NCI-H2107 (cell line): ENCODE measurements at places on chromosomes 6 and 20.

DNA sequence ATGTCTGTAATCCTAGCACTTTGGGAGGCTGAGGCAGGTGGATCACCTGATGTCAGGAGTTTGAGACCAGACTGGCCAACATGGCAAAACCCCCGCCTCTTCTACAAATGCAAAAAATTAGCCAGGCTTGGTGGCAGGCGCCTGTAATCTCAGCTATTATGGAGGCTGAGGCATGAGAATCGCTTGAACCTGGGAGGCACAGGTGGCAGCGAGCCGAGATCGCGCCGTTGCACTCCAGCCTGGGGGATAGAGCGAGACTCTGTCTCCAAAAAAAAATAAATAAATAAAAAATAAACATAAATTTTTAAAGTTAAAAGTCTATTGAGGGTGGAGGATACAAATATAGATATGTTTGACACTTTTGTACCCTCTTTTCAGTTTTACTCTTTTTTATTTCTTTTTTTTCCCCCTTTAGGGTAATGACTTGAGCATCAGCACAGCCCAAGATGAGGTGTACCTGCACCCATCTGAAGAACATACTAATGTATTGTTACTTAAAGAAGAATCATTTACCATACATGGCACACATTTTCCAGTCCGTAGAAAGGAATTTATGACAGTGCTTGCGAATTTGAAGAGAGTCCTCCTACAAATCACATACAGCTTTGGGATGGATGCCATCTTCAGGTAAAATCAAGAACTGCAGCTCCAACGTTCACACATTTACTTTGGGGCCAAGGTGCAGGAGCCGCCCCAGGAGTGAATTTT, 368.9 kb downstream of the LAMA2 start:
- DNase-seq, result peak; percentile 6

- DNase-seq, result no peak
Measured at GRCh38 chr6:134873500-134874388, 76.2 kb downstream of the ALDH8A1 start.

DNA sequence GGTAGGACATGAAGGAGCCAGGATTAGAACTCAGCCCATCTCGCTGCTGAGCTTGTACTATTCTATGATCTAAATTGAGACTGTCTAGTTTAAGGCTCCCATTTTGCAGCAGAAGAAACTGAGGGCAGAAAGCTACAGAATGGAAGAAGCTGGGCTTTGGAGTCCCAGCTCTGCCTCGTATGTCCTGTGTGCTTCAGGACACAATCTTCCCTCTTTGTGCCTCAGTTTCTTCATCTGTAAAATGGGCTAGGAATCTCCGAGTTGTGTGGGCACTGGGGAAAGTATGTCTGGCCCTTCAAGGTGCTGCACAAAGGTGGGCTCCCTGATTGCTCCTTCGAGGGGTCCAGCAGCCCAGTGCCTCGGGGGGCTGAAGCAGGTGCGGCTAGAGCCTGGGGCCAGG, 20.7 kb downstream of the NOL4L start:
- DNase-seq, result no peak

DNA sequence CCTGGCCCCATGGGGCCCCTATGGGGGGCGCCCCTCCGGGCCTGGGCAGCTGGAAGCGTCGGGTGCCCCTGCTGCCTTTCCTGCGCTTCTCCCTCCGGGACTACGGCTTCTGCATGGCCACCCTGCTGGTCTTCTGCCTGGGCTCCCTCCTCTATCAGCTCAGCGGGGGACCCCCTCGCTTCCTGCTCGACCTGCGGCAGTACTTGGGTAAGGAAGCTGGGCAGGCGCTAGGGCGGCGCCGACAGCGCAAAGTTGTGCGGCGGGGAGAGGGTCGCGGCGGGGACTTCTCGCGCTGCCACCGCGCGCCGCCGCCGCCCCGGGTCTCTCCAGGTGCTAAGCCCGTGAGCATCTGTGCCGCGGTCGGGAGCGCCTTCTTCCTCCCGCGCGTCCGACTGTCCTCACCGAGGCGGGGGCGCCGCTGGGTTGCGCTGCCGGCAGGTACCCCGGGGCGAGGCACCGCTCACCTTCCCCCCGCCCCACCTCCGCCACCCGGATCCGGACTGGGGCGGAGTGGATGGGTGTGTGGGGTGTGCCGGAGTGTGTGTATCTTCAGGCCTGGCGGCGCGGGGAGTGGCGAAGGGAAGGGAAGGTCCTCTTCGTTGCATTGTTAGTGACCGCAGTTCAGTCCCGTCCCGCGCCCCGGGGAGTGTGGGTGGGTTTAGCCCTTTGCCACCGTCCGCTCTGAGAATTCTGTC, 788 bp downstream of the UST start:
- peak; percentile 22 for DNase-seq

DNA sequence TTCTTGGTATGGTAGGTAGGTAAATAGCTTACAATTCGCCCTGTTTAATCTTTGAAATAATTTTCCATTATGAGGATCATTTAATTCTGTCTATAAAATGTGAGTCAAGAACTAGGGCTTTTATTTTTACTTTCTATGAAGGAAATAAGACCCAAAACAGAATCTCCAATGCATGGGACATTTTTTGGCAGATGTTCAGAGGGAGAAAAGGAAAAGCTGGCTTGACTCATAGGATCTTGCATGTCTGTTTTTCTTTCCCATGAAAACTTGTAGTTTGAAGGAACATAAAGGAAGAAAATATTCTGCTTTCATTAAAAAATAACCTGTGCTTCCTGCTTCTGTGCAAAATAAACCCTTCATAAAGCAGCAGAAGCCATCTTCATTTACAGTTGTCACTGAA, 143.1 kb upstream of the INSM1 start:
- no peak for DNase-seq

DNA sequence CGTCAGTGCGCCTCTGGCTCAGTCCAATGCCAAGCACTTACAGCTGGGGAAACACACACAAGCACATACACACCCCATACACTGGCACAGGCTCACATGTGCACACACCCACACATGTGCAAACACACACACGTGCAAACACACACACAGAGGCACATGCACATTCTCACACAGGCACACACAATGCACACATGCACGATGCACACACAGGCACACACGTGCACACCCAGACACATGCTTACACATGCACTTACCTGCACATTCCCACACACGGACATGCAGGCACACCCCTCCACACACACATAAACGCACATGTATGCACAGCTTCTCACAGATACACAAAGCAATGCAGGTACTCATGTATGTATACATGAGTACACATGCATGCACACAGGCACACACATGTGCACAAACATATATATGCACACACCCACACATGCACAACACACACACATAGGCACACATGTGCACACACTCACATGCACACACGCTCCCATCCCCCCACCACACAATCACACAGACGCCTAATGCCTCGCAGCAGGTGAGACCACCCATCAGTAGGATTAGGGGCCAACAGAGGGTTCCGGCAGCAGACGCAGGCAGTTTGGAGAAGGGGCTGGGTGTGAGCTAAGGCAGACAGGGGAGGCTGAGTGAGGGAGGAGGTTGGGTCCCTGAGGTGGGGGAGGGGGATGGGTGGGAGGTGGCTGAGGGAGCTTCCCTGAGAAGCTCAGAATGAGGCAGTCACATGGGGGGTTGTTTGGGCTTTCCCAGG, 71.2 kb upstream of the SLCO4A1 start:
- DNase-seq, result no peak

- no peak for DNase-seq
Measured at GRCh38 chr6:153424719-153425400, 293.8 kb upstream of the RGS17 start.
